ENCODE measurements at places on chromosomes 6 and 20. TPM values are rescaled to one million over a fixed set of nuclear protein-coding genes. Genes with fewer than 3 reads are reported as not detected.

CARMIL1 gene
- total RNA-seq = 5.4 TPM

CCN2 gene
- 12.5 TPM for total RNA-seq

TNF gene
- total RNA-seq = 0.51 TPM

TRIM15 gene
- total RNA-seq = not detected

TTK gene
- total RNA-seq = 0.43 TPM

GRCh38 chr20:22579119-22579427, 5.3 kb downstream of the FOXA2 start:
- no peak for DNase-seq

DNA sequence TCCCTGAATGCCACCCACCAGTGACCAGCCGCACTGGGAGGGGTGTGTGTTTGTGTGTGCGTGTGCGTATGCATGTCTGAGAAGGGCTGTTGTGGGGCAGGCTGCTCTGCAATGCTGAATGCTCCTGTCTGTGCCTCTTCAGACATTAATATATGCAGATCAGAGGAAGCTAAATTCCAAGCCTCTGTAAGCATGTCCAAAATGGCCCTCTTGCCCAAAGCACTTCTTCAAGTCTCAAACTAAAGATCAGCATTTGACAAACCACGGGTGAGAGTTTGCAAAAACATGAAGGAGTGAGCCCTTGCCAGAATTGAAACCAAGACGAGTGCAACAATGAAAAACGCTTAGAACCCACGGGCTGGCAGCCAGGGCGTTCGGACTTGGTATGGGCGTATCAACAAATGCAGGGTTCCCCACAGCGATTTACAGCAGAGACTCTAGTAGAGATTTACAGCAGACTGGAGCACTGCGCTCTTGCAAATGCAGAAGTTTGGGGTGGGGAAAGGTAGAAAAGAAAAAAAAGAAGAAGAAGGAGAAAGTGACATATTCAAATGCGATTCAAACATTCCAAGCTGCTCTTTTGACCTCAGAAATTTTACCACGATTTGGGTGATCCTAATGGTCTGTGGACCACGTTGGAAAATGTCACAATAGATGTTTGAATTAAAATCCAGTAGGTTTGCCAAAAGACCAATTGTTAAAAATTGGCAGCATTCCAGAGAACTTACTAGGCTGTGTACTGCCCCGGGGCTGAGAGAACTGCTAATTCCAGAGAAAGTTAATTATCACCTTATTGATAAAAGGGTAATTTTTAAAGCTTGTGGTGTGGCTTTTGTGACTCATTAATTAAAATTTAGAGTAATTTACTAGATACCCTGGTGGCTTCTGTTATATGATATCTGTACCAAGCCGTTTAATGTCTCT, 3.5 kb downstream of the SCML4 start:
- DNase-seq = no peak

GRCh38 chr6:39049575-39050283, 1.1 kb downstream of the GLP1R start:
- DNase-seq = no peak

- DNase-seq = no peak
These were observed 84.7 kb downstream of the ASXL1 start for GRCh38 chr20:32442630-32443373.

DNA sequence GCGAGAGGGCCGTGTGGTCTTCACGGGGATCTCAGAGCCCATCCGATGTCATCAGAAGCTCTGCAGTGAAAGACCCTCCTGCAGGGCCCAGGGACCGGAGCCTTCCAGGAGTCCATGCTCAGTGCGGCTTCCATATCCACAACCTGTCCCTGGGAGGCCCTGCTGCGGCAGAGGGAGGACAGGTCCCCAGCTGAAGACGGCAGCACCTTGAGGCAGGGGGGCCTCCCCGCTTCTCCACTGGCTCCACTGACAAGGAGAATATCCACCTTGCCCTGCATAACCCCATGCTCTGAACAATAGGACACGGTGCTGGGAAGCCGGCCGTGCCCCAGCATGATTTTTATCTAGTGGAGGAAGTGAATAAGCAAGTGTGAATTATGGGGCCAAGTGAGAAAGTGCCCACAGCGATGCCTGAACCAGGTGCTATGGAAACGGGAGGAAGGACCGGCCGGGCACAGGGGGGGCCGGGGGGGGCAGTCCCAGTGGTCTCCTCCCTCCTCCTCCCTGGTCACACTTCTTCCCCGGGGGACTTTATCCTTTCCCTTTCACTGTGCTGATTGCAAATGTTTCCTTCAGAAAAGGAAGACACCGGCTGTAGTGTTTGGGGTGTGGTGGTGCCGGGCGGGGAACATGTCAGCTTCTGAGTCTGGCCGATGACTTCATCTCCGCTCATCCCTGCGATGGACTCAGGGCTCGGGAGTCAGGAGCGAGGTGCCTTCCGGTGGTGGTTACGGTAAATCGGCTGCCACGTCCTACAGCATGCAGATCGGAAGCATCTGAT, 225.1 kb downstream of the ERMARD start:
- no peak for DNase-seq

DNA sequence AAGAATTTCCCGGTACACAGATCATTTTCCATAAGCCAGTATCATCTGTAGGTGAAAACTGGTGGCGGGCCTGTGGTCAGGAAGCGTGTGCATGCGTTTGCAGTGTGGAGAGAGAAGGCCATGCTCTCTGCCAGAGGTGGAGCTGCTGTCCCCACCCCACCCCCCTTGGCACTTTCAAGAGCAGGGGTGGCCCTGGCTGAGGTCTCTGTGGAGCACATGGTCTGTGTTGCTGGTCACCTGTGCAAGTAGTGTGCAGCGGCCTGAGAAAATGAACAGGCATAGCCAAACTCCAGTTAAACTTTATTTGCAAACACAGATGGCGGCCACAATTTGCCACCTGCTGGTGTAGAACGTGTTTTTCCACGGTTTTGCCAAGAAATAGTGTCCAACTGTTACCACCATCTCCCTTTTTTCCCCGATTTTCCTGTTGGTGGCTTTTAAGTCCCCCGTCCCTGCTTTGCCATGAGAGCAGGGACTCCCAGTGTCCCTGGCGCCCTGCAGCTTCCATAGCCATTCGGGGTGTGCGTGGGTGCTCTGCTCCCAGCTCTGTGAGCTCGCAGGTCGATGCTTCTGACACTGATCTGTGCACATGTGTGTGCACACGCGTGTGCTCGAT, 2.5 kb downstream of the ADRM1 start:
- peak; percentile 64 for DNase-seq

- DNase-seq = no peak
These were observed 101.4 kb downstream of the BMP2 start for GRCh38 chr20:6868861-6869260.

- no peak for DNase-seq
These were observed 453.5 kb upstream of the SULF2 start for GRCh38 chr20:48238781-48239180.

- DNase-seq = no peak
These were observed 36.5 kb upstream of the MLN start for GRCh38 chr6:33840048-33840926.

DNA sequence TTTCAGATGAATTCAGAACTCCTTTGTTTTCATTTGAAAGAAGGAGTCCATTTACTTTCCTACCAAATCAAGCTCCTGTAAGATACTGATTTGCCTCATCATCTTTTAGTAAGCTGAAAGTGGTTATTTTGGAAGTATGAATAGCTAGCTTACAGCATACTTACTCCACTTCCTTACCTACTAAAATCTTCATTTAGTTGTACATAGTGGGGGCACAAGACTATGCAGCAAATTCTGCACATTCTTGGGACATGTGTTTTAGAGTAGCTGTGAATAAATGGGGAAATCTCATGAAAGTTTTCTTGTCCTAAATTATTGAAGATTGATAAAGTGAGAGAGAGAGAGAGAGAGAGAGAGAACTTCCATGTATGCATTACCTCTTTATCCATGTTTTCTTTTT, 256.3 kb downstream of the OGFRL1 start:
- DNase-seq = no peak

GRCh38 chr20:25317351-25318075, 69.6 kb downstream of the PYGB start:
- DNase-seq = no peak

DNA sequence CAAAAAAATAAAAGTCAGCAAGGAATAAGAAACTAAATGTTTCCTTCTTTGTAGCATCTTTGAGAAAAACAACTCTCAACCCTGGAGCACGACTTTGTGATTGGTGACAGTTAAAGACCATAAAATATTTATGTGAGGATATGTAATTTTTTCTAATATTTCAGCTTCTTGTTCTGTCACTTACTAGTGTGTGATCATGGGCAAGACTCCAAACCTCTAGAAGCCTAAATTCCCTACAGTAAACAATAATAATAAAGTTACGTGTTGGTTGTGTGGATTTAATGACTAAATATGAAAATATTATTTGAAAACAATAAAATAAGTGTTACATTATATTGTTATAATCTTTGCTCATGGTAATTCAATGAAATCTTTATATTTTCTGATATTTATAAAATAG, 735.6 kb upstream of the MARCKS start:
- DNase-seq = no peak

- no peak for DNase-seq
These were observed 16.6 kb downstream of the TBC1D20 start for GRCh38 chr20:445514-446336.

- no peak for DNase-seq
These were observed 9.3 kb upstream of the JPH2 start for GRCh38 chr20:44196271-44196670.

GRCh38 chr20:23293689-23294088, 56.9 kb upstream of the NXT1 start:
- no peak for DNase-seq

- no peak for DNase-seq
These were observed 155.4 kb downstream of the RFPL4B start for GRCh38 chr6:112502351-112503090.

DNA sequence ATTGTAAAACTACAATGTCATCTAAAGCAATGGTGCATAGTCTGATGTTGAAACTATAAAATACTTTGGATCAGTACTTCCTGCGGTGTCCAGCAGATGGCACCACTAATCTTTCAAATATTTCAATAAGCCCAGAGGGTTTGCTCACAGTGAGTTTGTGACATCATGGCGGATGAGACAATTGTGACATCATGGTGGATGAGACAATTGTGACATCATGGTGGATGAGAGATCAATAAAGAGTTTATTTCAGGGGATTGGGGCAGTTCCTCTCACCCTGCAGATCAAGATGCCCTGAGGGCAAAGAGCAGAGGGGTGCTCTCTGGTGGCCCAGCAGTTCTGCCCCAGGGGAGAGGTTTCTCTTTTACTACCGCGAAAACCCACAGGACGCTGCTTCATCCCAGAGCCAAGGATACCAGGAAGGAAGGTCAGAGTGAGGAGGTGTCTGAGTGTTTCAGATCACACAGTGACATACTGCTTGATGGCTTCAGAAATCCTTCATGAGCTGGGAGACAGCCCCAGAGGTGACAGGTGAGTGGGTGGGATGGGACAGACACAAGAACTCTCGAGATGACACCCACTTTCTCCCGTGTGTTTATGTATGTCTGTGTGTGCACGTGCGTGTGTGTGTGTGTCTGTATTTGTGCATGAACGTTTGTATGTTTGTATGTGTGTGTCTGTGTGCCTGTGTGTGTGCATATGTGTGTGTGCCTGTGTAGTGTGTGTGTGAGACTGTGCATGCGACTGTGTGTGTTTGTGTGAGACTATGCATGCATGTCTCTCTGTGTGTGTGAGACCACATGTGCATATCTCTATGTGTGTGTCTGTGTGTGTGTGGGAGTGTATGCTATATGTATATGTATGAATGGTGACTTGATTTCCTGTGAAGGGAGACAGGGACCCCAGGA, 7.3 kb upstream of the ULBP2 start:
- no peak for DNase-seq

DNA sequence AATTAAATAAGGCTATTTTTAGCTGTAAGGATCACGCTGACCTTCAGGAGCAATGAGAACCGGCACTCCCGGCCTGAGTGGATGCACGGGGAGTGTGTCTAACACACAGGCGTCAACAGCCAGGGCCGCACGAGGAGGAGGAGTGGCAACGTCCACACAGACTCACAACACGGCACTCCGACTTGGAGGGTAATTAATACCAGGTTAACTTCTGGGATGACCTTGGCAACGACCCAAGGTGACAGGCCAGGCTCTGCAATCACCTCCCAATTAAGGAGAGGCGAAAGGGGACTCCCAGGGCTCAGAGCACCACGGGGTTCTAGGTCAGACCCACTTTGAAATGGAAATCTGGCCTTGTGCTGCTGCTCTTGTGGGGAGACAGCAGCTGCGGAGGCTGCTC, 84.0 kb downstream of the RAMACL start:
- DNase-seq = peak; percentile 67

DNA sequence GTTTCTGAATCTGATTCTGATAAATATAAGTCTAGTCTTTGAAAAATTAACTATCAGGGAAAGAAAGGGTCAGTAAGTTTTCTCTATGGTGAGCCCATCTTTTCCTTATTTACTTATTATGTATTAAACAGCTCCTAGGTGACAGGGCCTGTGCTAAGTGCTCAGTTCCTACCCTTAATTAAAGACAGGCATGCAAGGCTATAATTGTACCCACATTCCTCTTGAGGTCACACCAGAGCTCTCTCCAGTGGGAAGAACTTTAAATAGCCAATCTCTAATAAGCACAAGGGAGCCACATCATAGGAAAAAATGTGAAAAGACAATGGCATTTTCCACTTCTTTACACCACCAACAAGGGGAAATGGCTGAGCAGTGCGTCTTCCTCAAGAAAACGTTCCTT, 421.8 kb upstream of the SLC35B3 start:
- no peak for DNase-seq
